ENCODE measurements at places on chromosomes 11 and 22.
A peak's percentile ranks its signal among the peaks of the same experiment; 100 is the strongest.

GRCh38 chr11:47979378-47980087 is 826 bp upstream of the PTPRJ start:
- DNase-seq, result no peak

DNA sequence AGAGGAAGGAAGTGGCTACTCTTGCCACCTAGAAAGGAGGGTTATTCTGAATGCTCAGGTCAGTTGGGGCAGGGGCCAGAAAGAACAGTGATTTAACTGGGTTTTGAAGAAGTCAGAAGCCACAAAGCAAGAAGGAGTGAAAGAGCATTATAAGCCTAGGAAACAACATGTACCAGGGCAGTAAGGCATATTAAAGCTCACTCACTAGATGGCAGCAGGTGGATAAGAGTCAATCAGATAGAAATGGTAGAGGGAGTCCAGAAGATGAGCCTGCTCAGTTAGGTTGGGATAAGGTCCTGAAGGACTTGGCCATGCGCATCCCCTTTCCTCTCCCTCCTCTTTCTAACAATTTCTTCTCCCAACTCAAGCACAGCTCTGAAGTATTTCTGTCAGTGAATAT is 22.0 kb upstream of the PATE1 start:
- DNase-seq, result peak; percentile 10

DNA sequence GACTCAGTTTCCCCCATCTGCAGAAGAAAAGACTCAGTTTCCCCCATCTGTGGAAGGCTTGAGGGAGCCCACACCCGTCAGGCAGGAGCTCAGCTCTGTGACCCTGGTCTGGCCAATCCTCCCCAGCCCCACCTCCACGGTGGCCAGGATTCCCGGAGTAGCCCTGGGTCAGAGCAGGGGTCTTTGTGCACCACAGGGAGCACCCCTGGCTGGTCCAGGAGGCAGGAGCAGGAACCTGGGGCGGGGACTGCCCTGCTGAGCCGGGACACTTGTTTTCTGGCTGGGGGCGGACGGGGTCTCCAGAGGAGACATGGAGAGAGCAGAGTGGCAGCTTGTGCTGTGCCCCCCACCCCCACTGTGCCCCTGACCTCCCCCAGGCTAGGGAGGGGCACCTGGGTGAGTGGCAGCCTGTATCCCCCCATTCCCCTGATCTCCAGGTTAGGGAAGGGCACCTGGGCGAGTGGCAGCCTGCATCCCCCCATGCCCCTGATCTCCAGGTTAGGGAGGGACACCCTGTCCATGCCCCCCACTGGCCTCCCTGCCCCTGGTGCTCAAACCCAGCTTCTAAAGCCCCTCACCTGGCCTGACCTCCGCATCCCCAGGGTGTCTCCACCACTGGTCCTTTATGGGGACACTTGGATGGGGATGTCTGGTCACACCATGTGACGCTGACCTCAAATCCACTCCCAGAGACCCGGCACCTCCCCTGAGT is 18.8 kb downstream of the IL17REL start:
- no peak for DNase-seq

DNA sequence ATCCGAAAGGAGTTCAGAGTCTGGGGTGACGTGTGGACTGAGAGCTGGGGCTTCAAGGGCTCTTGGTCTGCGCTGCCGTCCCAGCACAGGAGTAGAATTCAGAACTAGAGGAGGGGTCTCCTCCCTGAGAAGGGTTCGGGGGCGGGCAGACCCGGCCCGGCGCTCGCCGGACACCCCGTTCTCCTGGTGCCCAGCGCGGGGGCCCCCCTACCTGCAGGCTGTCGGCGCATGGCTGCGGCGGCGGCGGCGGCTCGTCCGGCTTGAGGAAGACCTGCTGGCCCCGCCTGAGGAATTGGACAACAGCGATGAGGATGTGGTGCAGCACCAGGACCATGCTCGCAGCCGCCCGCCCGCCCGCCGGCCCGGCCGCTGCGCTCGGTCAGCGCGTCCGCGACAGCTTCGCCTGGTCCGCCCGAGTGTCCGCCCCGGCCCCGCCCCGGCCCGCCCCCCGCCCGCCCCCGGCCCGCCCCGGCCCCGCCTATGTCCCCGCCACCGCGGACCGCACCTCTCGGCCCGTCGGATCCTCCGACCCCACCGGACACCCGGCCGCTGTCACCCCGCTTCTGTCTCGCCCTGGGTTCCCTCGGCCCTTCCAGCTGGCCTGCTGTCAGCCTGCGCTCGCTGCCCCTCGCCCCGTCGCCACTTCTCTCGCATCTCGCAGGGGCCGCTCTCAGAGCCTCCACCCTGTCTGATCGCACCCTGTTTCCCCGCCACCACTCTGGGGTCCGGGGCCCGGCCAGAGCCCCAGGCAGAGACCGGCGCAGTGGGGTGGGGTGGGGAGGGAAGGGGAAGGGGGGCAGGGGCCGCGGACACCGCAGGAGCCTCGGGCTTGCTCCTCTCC is 32.0 kb downstream of the PDE2A start:
- DNase-seq, result no peak

DNA sequence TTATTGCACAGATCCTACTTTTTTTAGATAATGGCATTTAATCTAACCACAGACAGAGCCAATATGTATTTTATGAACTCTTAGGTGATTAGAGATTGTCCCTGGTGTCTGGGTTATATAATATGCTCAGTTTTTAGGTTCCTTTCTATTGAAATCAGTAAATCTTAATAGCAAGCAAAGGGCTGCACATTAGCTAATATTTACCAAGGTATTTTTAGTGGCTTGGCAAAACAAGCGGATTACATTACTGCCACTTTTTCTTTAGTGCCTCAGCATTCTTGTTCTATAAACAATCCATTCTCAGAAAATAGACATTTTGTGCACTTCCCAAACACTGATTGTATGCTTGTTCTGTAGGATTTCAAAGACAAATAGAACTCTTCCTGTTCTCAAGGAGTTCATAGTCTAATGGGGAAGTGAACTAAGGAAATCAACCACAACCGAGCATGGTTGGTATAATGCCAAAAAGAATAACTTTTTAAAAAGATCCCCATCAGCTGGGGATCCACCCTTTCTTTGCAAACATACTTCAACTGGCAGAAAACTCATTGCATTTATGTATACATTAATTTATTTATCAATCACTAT is 23.8 kb downstream of the KCNJ1 start:
- DNase-seq, result no peak

DNA sequence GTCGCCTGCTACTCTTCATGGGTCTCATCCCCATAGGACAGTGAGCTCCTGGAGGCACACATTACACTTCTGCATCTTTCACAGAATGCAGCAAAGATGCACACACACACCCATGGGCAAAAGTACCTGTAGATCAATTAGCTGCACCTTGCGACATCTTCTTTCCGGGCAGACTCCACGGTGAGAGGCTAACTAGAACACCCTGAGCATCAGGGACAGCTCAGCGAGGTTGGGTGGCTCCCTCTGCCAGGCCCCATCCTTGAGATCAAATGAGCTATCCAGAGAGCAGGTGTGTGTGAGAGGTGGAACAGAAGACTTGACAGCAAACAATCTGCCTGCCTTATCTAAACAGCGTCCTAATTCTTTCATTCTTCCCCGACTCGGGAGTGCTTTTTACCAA is 96.1 kb upstream of the BID start:
- DNase-seq, result no peak

DNA sequence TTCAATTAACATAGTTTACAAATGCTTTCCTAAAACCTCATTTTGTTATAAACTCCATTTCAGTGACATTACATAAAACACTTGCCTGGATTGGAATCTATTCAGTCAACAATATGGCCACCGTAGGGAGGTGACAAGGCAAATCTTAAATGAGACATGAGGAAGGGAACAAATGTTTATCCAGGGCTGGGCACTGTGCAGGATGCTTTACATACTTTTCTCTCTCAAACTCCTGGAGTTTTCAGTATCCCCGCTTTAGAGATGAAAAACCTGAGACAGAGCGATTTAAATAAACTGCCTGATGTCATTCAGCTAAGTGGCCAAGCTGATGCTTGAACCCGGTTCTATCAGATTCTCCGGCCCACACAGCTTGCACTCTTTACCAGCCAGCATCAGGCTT is 259.9 kb downstream of the CADM1 start:
- no peak for DNase-seq

GRCh38 chr11:35992548-35992947 is 48.7 kb downstream of the LDLRAD3 start:
- DNase-seq, result no peak

GRCh38 chr22:35116817-35117216 is 50.9 kb downstream of the ISX start:
- DNase-seq, result no peak

DNA sequence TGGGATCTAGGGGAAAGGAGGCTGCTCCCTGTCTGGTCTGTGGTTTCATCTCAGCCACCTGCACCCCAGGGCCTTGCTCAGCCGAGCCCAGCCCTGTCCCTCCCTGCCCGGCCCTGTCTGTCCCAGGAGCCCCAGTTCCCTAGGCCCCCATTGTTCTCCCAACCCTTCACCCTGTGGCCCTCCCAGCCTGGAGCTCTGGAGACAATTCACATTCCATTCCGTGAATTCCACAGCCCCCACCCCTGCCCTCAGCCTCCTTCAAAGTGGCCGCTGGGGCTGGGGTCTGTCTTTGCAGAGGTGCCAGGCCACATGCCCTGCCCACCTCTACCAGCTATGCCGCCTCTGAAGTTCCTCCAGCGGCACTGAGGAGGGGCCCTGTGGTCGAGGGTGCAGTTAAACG is 77.9 kb upstream of the WNT11 start:
- no peak for DNase-seq

DNA sequence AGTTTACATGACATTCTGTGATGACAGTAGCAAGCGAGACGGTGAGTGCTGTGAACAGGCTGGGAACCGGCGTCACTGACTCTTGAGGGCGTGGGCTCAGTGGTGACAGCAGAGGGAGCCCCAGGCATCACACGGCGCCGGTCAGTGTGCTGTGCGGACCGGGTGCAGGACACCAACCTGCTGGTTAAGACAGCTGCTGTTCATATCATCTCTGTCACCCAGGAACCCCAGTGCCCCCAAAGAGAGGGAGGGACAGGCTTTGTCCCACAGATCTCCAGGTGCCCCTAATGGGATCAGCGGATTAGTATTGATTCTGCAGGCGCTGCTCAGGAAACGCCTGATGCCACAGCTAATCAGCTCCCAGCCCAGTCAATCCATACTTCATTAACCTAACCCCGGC is 18.4 kb downstream of the B3GAT1 start:
- no peak for DNase-seq

GRCh38 chr11:68312117-68312779 is at the start of gene LRP5:
LRP5 (plus strand) TSS chr11:68312591; CDS start chr11:68312715, 124 bp downstream.
- no peak for DNase-seq

GRCh38 chr11:59212744-59213631 is at the start of gene MPEG1:
MPEG1 (minus strand) TSS chr11:59212927; CDS start chr11:59212865, 62 bp downstream.
- DNase-seq, result no peak

DNA sequence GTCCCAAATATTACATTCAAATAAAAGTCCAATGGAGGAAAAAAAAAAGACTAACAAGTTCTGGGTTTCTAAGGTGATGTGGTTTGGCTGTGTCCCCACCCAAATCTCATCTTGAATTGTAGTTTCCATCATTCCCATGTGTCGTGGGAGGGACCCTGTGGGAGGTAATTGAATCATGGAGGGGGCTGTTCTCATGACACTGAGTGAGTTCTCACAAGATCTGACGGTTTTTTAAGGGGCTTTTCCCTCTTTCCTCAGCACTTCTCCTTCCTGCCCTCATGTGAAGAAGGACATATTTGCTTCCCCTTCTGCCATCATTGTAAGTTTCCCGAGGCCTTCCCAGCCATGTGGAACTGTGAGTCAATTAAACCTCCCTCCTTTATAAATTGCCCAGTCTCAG is 7.9 kb upstream of the MS4A2 start:
- DNase-seq, result no peak

DNA sequence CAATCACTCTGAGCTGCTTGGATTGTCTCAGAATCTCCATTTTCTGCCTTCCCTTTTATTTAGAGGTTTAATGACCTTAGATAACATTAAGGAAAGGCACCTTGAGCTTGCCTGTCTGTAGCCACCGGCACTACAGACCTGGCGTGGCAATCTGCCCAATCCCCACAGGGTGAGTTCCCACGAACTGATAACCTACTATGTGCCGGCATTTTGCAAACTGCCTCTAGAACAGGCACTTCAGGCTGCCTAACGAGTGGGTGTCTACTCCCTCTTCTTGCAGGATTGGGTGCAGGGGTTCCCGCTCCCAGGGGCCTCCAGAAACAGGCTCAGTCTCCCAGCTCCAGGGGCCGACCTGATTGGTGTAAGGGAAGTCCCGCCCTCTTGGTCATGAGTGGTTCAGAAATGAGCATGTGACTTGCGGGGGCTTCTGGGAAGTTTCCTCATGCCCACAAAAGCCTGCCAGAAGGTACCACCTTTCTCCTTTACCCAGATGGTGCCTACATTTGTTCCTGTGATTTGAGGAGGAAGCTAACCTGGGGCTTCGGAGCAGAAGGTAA is 120.0 kb upstream of the LDLRAD3 start:
- DNase-seq, result no peak

DNA sequence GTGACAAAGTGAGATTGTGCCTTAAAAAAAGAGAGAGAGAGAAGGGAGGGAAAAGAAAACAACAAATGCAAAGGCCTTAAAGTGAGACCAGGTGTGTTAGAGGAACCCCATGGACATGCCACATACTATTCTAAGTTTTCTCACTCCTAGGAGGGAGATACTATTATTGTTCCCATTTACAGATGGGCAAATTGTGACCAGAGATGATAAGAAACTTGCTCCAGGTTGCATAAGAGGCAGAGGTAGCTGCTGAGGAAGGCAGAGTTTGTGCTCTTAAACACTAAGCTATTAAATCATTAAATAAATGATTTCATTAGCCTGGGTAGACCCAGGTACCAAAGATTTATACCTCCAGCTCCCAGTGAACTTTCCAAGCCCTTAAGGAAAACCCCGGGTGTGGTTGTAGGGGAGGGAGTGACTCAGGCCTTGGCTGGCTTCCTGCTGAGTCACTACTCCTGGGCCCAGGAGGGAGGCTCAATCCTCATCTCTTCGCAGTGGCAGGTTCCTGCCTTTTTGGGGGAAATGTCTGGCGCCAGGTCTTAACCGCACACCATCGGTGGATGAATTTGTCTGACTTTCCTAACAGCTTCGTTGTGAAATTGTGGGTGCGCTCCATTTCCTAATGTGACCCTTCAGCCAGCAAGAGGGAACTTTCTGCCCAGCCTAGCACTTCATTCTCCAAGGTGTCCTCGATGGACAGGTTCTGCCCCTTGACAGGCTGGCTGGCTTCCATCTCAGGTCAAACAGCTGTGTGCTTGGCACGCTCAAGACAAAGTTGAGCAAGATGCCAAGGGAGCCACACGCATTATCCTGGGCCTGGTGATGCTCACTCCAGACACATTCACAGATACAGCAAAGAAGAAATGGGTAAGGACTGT is 33.4 kb upstream of the PTPRJ start:
- peak; percentile 97 for DNase-seq

DNA sequence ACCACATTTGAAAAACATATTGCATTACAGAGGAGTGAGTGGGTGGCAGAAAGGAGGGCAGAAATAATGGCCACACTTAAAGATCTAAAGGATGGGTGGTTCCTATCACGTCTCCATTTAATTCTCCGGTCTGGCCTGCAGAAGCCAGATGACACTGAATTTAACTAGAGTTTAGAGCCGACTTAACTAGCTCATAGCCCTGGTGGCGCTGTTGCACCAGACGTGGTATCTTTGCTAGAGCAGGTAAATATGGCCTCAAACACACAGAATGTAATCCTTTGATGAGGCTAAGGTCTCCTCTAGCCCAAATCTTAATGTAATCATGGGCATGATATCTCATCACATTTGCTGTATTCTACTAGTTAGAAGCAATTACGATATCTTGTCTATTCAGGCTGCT is 51.5 kb upstream of the GAL start:
- DNase-seq, result peak; percentile 74

Data from fibroblast of mammary gland (primary cell).